MG63 (cell line): ENCODE measurements at places on chromosomes 7 and 10. TPM values are rescaled to one million over a fixed set of nuclear protein-coding genes. Genes with fewer than 3 reads are reported as not detected.

DNA sequence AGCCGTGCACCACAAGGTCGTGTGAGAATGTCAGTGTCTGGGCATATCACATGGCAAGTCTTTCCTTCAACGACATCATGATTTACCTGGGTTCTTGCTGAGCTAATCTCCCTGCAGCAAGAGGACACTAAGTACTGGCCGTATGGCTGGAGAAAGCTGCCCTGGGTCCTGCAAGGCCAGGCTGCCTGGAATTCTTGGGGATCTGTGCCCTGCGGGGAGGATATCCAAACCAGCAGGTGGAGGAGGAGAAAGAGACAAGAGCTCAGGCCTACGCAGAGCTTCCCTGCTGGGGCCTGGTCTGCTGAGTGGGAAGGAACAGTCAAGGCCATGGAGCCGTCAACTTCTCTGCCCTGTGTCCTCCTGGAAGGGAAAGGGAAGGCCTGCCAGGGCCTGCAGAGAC is 552.6 kb downstream of the LRMDA start:
- DNase-seq, result no peak

- no peak for DNase-seq
Observed at GRCh38 chr10:120480065-120480600, 23.1 kb downstream of the PLPP4 start.

DNA sequence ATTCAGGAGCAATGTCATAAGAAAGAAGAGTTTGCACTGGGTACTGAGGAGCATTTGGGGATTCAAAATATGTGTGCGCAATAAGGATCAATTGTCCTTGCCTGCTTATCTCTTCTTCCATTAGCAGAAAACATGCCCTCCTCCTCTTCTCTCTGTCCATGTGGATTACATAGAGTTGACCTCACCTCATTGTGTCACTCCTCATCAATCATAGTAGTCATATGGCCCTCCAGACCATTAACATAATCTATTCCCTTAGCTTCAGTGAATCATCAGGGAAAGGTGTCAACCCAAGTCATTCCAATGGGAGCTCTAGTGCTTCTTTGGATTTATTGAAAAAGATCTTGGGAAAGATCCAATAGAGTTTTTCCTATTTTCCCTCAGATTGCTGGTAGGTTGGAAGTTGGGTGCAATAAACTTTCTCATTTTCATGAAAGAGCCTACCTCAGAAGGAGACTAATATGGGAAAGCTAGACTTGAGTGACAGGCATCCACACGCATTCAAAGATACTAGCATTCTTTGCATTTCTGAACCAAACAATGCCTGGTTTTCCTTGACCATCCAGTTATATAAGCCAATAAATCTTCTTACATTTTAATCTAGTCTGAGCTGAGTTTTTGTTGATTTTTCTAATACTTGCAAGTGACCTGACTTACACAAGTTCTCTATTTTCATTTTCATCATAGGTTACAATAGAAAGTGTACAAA is 71.5 kb upstream of the FAM13C start:
- no peak for DNase-seq

DNA sequence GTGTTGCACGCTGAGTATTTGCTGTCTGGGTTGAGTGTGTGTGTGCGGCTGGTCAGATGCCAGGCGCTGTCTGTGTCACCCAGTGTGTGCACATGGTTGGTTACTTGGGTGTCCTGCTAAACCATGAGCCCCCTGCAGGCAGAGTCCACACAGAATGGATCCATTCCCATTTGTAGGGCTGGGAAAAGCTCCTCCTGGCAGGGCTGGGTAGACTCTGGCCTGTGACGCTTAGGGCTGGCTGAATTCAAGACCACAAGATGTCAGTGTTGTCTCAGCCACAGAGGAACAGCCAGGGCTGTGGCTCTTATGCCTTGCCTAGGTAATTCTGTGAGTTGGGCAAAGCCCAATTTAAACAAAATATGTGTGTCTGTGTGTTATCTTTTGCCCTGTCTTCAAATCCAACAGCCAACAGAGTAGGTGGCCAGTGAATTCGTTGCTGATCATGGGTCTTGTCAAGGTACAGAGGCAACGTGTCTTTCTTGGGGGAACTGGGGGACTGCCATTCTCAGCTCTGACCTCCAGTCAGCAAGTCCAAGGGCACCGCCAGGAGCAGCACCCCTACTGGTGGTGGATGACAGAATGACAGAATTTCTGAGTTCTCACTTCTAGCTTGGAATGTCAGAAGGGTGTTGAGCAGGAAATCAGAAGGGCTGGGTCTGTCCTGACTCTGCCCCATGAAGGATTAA is 285.1 kb downstream of the CCSER2 start:
- peak; percentile 13 for DNase-seq

CALML3 gene
- total RNA-seq, result not detected in 2 replicates

CCDC7 gene
- total RNA-seq, result 4.0 and 5.7 TPM in 2 replicates

DNA sequence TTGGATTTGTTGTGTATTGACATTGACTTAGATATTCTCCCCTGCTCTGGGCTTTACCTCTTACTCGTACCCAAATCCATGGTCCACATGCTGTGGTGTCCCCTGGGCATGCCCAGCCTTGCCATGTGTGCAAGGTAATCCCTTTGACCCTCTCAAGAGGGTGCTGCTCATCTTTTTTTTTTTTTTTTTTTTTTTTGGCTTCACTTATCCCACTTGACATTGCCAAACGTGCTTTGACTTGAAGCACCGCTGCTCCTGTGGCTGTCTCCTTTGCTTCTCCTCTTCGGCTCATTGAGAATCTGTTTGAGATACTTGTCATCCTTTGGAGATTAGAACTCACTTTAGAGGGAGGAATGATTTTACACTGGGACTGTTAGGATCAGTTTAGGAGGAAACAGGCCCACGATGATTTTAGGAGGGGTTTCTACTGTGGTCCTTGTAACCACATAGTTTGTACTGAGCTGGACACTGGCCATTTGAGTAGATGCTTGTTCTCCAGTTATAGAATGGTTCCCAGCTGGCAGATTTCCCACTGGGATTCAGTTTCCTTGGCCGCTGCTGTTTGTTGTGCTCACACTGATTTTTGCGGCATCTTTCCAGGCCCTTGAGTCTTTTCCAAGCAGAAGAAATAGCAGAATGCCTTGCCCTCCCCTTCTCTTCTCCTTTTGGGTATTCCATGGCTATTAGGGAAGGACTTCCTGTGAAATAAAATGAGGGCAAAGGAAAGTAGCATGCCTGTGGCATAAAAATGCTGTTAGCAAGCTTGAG is 184.8 kb downstream of the AUTS2 start:
- peak; percentile 79 for DNase-seq

FMC1 gene
- total RNA-seq, result 0.25 and 17.0 TPM in 2 replicates

DNA sequence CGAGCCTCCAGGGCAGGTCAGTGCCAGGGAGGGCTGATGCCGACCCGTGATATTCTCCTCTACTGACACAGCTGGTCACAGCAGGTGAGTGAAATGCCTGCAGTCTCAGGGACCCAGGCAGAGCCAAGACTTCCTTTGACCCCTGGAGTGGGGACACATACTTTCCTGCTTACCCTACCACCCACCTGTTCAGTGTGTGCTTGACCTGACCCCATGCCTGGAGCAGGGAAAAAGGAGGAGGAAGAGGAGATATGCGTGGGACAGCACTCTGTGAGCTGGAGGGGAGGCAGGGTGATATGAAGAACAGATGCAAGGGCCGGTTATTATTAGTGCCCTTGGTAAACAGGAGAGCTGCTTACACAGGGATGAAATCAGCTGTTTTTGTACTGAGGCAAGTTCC is 40.8 kb upstream of the WIPF3 start:
- no peak for DNase-seq

DNA sequence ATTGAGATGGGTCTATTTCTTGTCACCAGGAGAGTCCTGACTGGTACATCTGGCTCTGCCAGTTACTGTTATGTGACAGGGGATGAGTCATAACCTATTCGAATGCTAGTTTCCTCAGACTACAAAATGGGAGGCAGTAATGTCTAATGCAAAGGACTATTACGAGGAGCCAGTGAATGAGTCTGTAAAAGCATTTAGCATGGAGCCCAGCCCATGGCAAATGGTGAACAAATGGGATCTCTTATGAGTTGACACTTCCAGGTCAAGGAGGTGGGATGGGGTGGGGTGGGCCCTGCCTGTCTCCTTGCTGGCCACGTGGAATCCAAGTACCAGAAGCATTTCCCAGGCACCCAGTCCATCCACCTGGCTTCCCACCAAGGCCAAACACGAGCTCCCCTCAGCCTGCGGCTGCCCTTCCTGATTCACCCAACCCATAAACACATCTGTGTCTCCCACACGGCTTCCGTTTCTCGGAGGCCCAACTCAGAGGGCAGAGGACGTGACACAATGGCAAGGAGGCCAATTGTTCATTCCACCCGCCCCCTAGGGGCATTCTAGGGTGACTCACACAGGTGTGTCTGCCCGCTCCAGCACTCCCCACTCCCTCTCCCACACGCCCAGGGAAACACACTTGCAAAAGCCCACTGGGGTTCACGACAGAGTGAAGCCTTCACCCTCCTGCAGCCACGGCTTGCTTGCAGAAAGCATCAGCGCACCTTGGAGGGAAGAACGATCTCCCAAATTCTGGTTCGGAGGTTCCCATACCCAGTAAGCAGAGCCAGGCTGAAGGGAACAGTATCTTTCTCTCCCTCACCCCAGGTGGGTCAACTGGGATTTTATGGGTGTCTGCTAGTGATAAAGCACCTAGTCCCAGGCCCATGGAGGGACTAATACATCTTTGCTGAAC is 109.8 kb downstream of the SH3PXD2A start:
- DNase-seq, result no peak

GHRHR gene
- total RNA-seq, result not detected in 2 replicates

DNA sequence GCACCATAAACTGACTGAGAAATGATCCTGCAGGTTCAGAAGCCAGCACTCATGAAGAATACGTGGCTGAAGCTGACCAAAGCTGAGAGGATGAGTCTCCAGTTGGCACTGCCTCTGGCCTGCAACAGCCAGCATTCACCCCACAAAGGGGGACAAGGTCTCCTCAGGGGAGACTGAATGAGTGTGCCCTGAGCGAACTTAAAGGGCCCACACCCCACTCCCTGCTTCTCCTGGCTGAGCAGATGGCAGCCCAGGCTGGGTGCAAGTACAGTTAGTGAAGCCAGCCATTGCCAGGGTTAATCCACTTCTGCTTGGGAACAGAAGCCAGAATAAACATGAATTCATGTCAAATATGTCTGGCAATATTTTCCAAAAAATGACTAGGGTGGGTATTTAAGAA is 98.1 kb downstream of the PPP1R17 start:
- DNase-seq, result peak; percentile 98

- DNase-seq, result peak; percentile 66
Observed at GRCh38 chr7:525740-526139, 6.1 kb upstream of the PDGFA start.

GRCh38 chr10:120948889-120949608 is 97.9 kb downstream of the WDR11 start:
- DNase-seq, result no peak

ADAM22 gene
- total RNA-seq, result not detected in 2 replicates

PON3 gene
- total RNA-seq, result not detected in 2 replicates

- peak; percentile 10 for DNase-seq
Observed at GRCh38 chr7:54543051-54543488, 895 bp downstream of the VSTM2A start.

- DNase-seq, result no peak
Observed at GRCh38 chr10:121921238-121921931, 6.4 kb downstream of the ATE1 start.

GRCh38 chr7:157347217-157347904 is 10.6 kb downstream of the DNAJB6 start:
- DNase-seq, result peak; percentile 80

- peak; percentile 5 for DNase-seq
Observed at GRCh38 chr7:16026253-16027020, 340.0 kb upstream of the MEOX2 start.
